Colonic mucosa (tissue), 4 donors: ENCODE measurements at places on chromosomes 4 and X. TPM values are rescaled to one million over a fixed set of nuclear protein-coding genes. Genes with fewer than 3 reads are reported as not detected.
A peak's percentile ranks its signal among the peaks of the same experiment; 100 is the strongest.

SYTL5 gene
- 5.4 TPM for total RNA-seq

STAP1 gene
- total RNA-seq: 0.37 TPM

DNA sequence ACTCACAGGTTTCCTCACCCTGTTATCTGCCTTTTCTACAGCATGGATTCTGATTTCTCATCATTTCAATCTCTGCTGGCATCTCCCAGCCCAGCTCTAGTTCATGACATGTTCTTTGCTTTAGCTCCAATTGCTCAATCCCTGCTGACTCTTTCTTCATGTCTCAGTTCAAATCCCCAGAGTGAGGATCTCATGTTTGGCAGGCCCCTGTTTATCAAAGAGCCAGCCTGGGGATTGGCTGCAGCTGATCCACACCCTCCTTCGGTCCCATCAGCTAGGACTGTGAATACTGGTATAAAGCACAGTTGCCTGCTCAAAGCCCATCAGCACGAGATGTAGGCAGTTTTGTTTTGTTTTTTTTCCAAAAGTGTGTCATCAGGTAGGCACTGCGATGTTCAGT, 14.4 kb upstream of the CC2D2A start:
- no peaks in the 10 kb centered on the region for H3K4me1 ChIP-seq
- no peaks in the 10 kb centered on the region for H3K27me3 ChIP-seq
- H3K36me3 ChIP-seq: no peaks in the 10 kb centered on the region
- no peak for DNase-seq
- H3K27ac ChIP-seq: no peak overlapping the region

GAGE12D gene
- not detected for total RNA-seq

DNA sequence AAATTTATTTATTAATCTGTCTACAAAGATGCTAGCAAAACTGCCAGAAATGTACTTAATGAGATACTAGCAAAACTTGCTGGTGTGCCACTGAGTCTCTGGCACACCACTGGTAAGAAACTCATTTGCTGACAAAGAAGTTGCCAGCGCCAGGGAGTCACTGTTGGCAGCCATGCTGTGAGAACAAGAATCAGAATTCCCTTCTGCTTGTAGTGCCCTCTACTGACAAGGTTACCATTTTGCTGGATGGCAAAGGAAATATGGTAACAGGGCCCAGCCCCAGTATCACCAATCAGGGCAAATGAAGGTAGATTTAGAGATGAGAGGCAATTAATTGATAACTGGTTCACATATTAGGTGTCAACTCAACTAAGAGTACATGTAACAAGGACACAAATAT, 750.1 kb upstream of the ADGRL3 start:
- DNase-seq: no peak
- H3K4me3 ChIP-seq: no peak overlapping the region
- no peaks in the 10 kb centered on the region for H3K36me3 ChIP-seq
- no peak overlapping the region for H3K27ac ChIP-seq
- no peaks in the 10 kb centered on the region for H3K4me1 ChIP-seq

- H3K4me1 ChIP-seq: no peaks in the 10 kb centered on the region
- DNase-seq: no peak
- no peak overlapping the region for H3K27ac ChIP-seq
- peaks cover 6% of the 10 kb centered on the region for H3K27me3 ChIP-seq
- H3K4me3 ChIP-seq: no peak overlapping the region
Measured at GRCh38 chrX:17710871-17711301, 26.4 kb upstream of the SCML1 start.

GRCh38 chr4:89889289-89889688, 5.4 kb upstream of the MMRN1 start:
- no peak overlapping the region for H3K4me3 ChIP-seq
- no peaks in the 10 kb centered on the region for H3K27me3 ChIP-seq
- no peaks in the 10 kb centered on the region for H3K4me1 ChIP-seq
- H3K27ac ChIP-seq: no peak overlapping the region
- no peaks in the 10 kb centered on the region for H3K36me3 ChIP-seq

- H3K27me3 ChIP-seq: no peaks in the 10 kb centered on the region
- H3K4me3 ChIP-seq: no peak overlapping the region
- no peak overlapping the region for H3K27ac ChIP-seq
- no peaks in the 10 kb centered on the region for H3K4me1 ChIP-seq
- DNase-seq: no peak
Measured at GRCh38 chr4:43496188-43496587, 603.7 kb downstream of the GRXCR1 start.

DNA sequence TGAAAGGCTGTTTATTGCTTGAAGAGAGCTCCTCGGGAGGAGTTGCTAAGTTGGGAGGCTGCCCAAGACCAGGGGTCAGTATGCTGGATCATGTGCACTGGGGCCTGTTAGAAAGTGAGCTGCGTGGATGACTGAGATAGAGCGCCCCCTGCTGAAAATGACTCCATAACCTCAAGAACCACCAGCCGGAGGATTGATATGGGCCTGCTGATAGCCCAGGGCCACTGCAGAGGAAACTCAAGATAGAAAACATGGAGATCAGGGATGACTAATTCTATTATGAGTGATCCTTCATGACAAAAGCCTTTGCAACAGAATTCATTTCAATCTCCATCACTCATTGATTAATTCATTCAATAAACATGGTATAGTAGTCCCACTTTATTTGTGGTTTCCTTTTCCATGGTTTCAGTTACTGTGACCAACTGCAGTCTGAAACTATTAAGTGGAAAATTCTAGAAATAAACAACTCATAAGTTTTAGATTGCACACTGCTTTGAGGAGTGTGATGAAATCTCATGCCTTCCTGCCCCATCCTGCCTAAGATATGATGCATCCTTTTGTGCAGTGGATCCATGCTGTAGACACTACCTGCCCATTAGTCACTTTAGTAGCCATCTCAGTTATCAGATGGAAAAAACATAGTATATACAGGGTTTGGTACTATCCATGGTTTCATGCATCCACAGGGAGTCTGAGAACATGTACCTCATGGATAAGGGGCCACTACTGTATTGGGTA, 126.7 kb upstream of the MBNL3 start:
- H3K27ac ChIP-seq: no peak overlapping the region
- H3K4me1 ChIP-seq: no peaks in the 10 kb centered on the region
- DNase-seq: peak; percentile 53
- H3K36me3 ChIP-seq: no peaks in the 10 kb centered on the region
- H3K27me3 ChIP-seq: no peaks in the 10 kb centered on the region
- H3K4me3 ChIP-seq: no peak overlapping the region

- H3K27me3 ChIP-seq: no peaks in the 10 kb centered on the region
- DNase-seq: peak; percentile 64
- H3K4me1 ChIP-seq: no peaks in the 10 kb centered on the region
- H3K36me3 ChIP-seq: no peaks in the 10 kb centered on the region
- H3K27ac ChIP-seq: no peak overlapping the region
- no peak overlapping the region for H3K4me3 ChIP-seq
Measured at GRCh38 chrX:20547611-20548051, 280.9 kb upstream of the RPS6KA3 start.

DNA sequence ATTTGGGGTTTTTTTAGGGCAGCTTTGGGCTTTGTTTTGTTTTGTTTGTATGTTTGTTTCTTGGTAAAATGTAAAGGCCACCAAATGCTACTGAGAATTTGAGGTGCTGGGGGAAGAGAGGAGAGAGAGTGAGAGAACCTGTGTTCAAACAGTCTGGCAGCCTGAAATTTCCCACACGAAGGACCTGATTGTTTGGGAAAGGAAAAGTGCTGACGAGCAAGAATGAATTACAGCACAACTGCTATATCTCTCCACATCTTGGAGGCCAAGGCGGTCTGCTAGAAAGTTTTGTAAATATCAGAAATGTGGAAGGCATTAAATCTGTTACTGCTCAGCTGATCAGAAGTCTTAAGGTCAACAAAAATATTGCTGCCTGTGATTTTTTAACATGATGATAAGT, 170.5 kb downstream of the PALLD start:
- H3K27me3 ChIP-seq: no peaks in the 10 kb centered on the region
- no peak overlapping the region for H3K4me3 ChIP-seq
- H3K36me3 ChIP-seq: no peaks in the 10 kb centered on the region
- no peak for DNase-seq
- H3K27ac ChIP-seq: no peak overlapping the region
- H3K4me1 ChIP-seq: no peaks in the 10 kb centered on the region

DNA sequence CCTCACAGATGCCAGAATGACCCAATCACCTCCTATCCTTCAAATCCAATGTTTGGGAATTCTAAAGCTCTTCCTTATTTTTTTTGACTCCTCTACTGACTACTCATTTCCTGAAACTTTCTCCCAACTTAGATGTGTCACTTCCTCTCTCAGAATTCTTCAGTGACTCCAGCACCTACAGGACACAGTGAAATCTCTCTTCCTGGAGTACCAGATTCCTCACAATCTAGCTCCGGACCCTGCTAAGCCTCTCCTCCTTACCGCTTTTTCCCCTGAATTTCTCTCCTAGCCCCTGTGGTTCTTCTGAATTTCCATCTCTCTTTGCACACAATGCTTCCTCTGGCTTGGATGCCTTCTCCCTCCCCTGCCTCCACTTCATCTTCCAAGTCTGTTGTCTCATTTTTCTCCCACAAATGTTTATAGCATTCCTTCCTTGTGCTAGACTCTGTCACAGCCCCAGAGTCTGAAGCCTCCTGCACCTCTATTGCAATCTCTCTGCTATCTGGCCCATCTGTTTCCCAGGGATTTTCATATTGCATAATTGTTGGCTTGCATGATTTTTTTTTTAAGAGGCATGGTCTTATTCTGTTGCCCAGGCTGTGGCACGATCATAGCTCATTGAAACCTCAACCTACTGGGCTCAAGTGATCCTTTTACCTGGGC, 80.1 kb downstream of the ANAPC4 start:
- H3K4me1 ChIP-seq: no peaks in the 10 kb centered on the region
- no peak overlapping the region for H3K27ac ChIP-seq
- no peaks in the 10 kb centered on the region for H3K36me3 ChIP-seq
- no peak overlapping the region for H3K4me3 ChIP-seq
- no peaks in the 10 kb centered on the region for H3K27me3 ChIP-seq

PCDH7 gene
- 18.0 TPM for total RNA-seq

DNA sequence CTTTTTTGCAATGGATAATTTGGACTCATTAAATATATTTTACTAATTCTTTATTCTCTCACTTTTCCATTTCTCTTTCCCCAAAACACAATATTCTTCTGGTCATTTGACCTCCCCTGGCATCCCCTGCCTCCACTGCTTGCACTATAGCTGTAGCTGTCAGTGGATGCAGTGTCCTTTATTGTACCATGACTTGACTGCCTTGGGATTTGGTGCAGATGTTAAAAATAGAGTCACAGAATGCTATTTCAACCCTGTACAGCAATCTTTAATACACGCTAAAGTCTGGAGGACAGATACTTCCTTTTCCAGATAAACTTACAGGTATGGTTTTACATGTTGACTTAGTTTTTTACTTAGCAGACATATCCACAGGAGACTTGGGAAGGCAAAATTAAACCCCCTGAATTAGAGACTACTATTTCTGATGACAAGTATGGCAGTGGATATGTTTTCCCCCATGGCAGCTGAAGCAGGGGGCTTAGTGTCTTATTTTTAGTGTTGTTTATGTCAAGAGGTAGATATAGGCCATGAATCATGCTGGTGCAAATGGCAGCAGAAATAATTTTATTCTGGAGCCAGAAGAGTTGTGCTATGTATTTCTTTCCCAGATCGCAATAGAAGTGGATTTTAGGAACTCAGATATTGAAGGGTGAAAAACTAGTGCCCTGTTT, 461.4 kb downstream of the NAF1 start:
- H3K27me3 ChIP-seq: no peaks in the 10 kb centered on the region
- H3K27ac ChIP-seq: no peak overlapping the region
- no peaks in the 10 kb centered on the region for H3K36me3 ChIP-seq
- H3K4me3 ChIP-seq: no peak overlapping the region

DNA sequence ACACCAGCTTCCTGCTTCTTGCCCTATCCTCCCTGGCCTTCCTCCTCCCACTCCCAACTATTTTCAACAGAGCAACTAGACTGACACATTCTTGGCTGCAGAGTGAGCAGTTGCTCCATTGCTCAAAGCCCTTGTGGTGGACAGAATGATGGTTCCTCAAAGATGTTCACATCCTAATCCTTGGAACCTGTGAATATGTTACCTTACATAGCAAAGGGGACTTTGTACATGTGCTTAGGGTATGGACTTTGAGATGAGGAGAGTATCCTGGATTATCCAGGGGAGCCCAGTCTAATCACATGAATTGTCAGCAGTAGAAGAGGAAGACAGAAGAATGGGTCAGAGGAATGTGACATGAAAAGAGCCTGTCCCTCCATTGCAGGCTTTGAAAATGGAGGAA, 24.9 kb upstream of the HOPX start:
- no peak overlapping the region for H3K27ac ChIP-seq
- H3K27me3 ChIP-seq: no peaks in the 10 kb centered on the region
- H3K4me1 ChIP-seq: no peaks in the 10 kb centered on the region

DNA sequence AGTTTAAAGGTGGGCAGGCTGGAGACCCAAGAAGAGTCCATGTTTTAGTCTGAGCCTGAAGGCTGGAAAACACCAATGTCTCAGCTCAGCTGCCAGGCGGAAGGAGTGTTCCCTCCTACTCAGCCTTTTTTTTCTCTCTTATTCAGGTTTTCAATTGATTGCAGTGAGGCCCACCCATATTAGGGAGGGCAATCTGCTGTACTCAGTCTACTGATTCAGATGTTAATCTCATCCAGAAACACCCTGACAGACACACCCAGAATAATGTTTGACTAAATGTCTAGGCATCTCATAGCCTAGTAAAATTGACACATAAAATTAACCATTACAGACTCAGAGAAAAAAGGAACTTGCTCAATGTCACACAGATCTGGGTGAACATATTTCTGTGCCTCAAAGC, 347.1 kb downstream of the GBA3 start:
- no peaks in the 10 kb centered on the region for H3K36me3 ChIP-seq
- H3K27ac ChIP-seq: no peak overlapping the region
- no peaks in the 10 kb centered on the region for H3K4me1 ChIP-seq
- DNase-seq: no peak
- H3K4me3 ChIP-seq: no peak overlapping the region

RHOXF2 gene
- total RNA-seq: not detected

FOXR2 gene
- not detected for total RNA-seq

GRCh38 chr4:133866328-133866699, 335.3 kb downstream of the PABPC4L start:
- no peaks in the 10 kb centered on the region for H3K36me3 ChIP-seq
- H3K27me3 ChIP-seq: no peaks in the 10 kb centered on the region
- DNase-seq: no peak

RASL11B gene
- not detected for total RNA-seq

DCAF8L2 gene
- not detected for total RNA-seq

GRCh38 chrX:15973946-15974345, 119.3 kb upstream of the AP1S2 start:
- H3K4me3 ChIP-seq: no peak overlapping the region
- no peaks in the 10 kb centered on the region for H3K36me3 ChIP-seq
- H3K27ac ChIP-seq: no peak overlapping the region
- no peak for DNase-seq
- no peaks in the 10 kb centered on the region for H3K4me1 ChIP-seq

GRCh38 chr4:123750044-123750443, 353.4 kb downstream of the SPRY1 start:
- no peaks in the 10 kb centered on the region for H3K36me3 ChIP-seq
- no peaks in the 10 kb centered on the region for H3K4me1 ChIP-seq
- no peak overlapping the region for H3K4me3 ChIP-seq
- no peak overlapping the region for H3K27ac ChIP-seq
- no peaks in the 10 kb centered on the region for H3K27me3 ChIP-seq
- DNase-seq: no peak

- peak; percentile 55 for DNase-seq
- H3K27me3 ChIP-seq: no peaks in the 10 kb centered on the region
- H3K27ac ChIP-seq: peak overlapping the region; percentile 28
- no peak overlapping the region for H3K4me3 ChIP-seq
- H3K4me1 ChIP-seq: peaks cover 5% of the 10 kb centered on the region
Measured at GRCh38 chr4:113684534-113685091, 76.9 kb downstream of the CAMK2D start.

GAGE12F gene
- not detected for total RNA-seq
